ENCODE measurements at places on chromosomes 6 and 20. TPM values are rescaled to one million over a fixed set of nuclear protein-coding genes. Genes with fewer than 3 reads are reported as not detected.

The GPLD1 gene
- polyA plus RNA-seq = 2.2 TPM

- no peak for DNase-seq
These were observed 44.4 kb downstream of the PACSIN1 start for GRCh38 chr6:34510299-34510698.

DNA sequence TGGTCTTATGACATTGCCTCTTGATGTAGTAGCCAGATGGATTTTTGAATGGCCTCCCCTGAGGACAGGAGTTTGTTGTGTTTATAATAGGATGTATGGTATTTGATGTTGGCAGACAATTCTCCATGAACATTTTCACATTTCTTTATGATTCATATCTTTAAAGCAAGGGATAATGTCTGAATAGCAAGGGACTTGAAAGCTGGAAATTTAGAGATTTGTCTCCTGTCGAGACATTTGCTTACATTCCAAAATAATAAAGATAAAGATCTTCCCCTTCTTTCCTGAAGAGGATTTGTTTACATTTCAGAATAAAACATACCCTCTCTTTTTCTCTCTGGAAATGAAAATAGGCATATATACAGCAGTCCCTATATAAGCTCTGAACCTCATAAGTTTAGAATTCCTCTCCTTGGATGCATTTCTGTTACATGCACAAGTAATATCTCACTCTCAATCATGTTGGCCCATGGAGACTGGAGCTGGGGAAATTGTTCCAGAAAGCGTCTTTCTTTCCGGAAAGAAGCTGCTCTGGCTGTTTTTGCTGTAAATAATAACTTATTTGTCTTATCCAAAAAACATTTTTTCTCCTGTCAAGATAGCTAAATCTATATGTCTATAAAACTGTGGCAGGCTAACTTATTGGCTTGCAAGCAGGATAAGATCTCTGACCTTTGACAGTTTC is 42.5 kb upstream of the ASCC3 start:
- DNase-seq = no peak

DNA sequence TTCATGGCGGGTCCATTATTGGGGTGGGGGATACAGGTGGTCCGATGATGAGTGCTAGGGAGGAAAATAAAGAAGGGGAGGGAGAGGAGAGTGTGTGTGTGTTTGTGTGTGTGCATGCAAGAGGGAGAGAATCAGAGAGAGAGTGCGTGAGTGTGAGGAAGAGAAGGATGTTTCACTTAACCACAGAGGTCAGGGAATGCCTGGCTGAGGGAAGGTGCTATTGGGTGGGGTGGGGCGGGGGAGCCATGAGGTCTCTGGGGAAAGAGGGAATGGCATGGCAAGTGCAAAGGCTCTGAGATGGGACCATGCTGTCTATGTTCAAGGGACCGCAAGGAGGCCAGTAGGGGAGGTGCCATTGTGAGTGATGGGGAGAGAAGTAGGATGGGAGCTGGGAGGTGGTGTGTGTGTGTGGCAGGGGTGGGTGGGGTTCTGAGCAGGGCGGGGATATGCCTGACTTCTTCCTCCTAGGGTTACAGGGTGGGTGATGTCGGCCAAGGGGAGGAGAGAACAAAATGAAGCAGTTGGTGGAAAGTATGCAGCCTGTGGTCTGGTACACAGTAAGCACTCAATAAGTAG is 23.0 kb downstream of the CEBPB start:
- no peak for DNase-seq

DNA sequence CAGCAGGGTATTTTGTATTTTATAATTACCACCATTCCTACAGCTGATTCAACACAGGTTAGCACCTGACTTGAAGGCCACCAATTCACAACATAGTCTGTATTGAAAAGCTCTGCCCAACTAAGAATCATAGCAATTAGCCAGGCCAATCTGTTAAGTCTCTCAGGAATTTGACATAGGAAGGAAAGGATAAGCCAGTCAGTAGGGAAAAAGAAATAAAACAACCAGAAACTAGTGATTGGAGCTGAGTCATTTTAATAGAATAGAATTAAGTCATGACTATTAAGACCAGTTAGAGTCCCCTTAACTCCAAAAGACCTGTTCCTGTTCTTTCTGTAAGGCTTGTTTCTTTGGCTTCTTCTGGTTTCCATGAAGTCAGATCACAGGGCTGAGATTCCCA is 8.1 kb downstream of the RANBP9 start:
- DNase-seq = no peak
